ENCODE measurements at places on chromosomes 1 and 21. TPM values are rescaled to one million over a fixed set of nuclear protein-coding genes. Genes with fewer than 3 reads are reported as not detected.

DNA sequence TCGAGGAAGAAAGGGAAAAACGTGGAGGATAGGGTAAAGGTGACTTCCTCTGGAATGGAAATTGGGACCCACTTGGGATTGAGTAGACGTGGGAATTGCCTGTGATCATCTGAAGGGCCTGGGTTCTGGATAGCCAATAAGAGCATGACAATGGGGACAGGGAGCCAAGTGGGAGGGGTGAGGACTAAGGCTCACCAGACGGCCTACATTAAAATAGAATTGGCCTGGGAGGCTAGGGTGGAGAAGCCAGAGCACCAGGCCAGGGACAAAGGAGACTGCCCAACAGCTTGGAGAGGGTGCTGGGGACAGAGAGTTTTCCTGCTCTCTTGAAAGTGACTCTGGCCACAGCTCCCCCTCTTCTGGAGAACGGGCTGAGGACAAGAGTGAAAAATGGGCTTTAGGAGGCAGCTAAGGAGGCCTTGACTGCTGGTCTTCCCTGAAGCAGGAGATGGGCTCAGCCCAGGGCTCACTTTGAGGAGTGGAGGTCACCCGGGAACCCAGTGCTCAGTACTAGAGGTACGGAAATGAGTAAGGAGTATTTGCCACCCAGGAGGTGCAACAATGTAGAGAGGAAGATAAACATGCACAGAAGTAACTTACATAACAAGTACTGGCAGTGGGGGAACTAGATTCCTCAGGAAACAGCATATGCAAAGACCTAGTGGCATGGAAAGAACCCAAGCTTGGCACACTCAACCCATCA, 18.8 kb downstream of the INKA2 start:
- peaks cover 22% of the 10 kb centered on the region for H3K36me3 ChIP-seq
- DNase-seq: no peak
- peak overlapping the region; percentile 44 for H3K27ac ChIP-seq
- peak overlapping the region; percentile 43 for H3K4me3 ChIP-seq

DNA sequence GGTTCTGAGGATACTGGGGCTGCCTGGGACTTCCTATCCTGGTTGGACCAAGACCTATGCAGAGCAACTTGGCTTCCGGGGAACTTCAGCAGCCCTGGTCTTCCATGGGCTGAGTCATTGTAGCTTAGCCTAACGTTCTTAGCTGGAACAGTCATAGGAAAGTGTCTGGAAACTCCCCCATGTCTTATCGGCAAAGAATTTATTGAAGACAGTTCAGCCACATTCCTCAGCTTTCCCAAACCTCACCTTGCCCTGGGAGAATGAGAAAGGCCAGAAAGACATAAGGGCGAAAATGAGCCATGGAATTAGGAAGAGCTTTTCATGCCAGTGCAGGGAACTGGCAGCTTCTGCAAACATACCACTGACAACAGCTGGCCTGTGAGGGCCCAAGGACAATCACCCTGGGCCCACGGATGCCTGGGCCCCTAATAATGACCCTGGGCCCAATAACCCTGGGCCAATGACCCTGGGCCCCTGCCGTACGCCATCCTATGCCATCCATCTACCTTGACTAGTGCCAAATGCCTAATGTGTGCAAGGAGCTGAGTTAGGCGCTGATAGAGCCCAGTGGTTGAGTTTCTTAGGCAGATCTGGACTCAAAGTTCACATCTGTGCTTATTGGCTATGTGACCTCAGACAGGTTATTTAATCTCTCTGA, 114.4 kb upstream of the GADD45A start:
- H3K4me3 ChIP-seq: no peak overlapping the region
- DNase-seq: no peak
- H3K4me1 ChIP-seq: no peaks in the 10 kb centered on the region
- H3K27me3 ChIP-seq: peaks cover 4% of the 10 kb centered on the region
- no peak overlapping the region for H3K27ac ChIP-seq

GRCh38 chr1:205458777-205459566, 3.1 kb upstream of the BLACAT1 start:
- H3K36me3 ChIP-seq: no peaks in the 10 kb centered on the region
- peak; percentile 80 for DNase-seq
- H3K27me3 ChIP-seq: peaks cover 13% of the 10 kb centered on the region
- peaks cover 14% of the 10 kb centered on the region for H3K4me1 ChIP-seq
- no peak overlapping the region for H3K4me3 ChIP-seq

The CCDC27 gene
- not detected for total RNA-seq

DNA sequence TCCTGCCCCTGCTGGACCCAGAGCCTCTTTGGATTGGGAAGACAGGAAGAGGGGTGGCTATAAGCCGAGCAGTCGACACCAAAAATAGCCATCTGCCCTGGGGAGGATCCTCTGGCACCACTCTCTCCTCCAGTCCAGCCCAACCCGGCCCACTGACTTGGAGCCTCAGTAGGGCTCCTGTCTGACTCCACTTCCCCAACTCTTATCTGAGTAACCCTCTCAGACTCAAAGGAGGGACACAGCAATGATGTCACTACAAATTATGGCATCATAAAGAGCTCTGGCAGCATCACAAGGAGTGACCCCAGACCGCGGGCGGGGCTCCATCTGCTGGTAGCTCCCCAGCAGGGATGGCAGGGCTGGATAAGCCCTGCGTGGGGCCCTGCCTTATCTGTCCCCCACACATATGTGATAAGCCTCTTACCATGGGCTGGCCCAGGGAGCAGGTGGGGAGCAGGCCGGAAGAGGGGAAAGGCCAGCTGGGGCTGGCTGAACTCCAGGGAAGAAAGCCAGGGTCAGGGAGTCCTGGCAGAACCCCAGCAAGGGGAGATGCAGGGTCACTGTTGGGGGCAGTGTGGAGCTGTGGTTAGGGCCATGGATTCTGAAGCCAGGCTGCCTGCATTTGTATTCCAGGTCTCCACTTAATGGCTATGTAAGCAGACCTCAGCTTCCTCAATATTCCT, 4.6 kb upstream of the SLC6A9 start:
- H3K4me3 ChIP-seq: no peak overlapping the region
- no peak overlapping the region for H3K27ac ChIP-seq
- H3K27me3 ChIP-seq: peaks cover 11% of the 10 kb centered on the region
- DNase-seq: no peak
- H3K36me3 ChIP-seq: no peaks in the 10 kb centered on the region

GRCh38 chr1:29324771-29325351, 88.5 kb downstream of the PTPRU start:
- no peak overlapping the region for H3K27ac ChIP-seq
- H3K27me3 ChIP-seq: peaks cover 13% of the 10 kb centered on the region
- H3K36me3 ChIP-seq: peaks cover 10% of the 10 kb centered on the region
- peak overlapping the region; percentile 32 for H3K4me3 ChIP-seq
- DNase-seq: peak; percentile 38

The VSIG8 gene
- not detected for total RNA-seq

The B3GALT5 gene
- 7.3 TPM for total RNA-seq

GRCh38 chr1:53636621-53637171, 102.3 kb downstream of the GLIS1 start:
- H3K4me3 ChIP-seq: no peak overlapping the region
- DNase-seq: no peak
- no peaks in the 10 kb centered on the region for H3K36me3 ChIP-seq
- H3K27me3 ChIP-seq: peaks cover 4% of the 10 kb centered on the region
- H3K27ac ChIP-seq: no peak overlapping the region

- no peak for DNase-seq
- H3K36me3 ChIP-seq: peaks cover 44% of the 10 kb centered on the region
- H3K27ac ChIP-seq: no peak overlapping the region
- peaks cover 1% of the 10 kb centered on the region for H3K27me3 ChIP-seq
Measured at GRCh38 chr1:227285745-227286144, 32.5 kb downstream of the CDC42BPA start.

DNA sequence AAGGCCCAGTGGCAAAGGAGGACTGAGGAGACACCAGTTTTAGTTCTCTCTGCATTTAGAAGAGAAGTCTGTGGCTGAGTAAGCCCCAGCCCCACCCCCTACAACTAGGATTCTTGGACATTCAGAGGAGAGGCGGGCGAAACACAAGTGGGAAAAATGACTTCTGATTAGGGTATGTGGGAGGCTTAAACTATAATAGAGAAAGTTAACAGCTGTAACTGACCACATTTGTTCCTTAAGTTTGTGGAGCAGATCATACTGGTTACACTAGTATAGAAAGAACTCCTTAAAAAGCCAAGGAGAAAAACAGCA, 11.2 kb upstream of the TRIM33 start:
- no peak for DNase-seq
- H3K27me3 ChIP-seq: no peaks in the 10 kb centered on the region
- H3K36me3 ChIP-seq: no peaks in the 10 kb centered on the region
- H3K4me3 ChIP-seq: no peak overlapping the region
- H3K27ac ChIP-seq: no peak overlapping the region

DNA sequence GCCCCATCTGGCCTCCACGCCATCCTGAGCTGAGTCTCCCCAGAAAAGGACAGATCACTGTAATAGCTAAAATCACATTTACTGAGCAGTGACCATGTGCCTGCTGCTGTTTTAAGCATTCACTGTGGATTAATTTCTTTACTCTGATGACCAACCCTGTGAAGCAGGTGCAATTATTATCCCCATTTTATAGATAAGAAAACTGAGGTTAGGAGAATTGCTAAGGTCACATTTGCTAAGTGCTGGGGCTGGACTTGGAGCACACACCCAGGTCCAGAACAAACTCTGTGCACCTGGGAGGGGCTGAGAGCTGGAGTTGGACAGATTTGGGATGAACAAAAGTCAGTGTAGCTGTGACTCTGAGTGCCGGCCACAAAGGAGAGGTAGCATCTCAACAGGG, 58.0 kb downstream of the SDC3 start:
- H3K4me1 ChIP-seq: peaks cover 51% of the 10 kb centered on the region
- H3K4me3 ChIP-seq: no peak overlapping the region
- H3K27me3 ChIP-seq: peaks cover 14% of the 10 kb centered on the region
- no peaks in the 10 kb centered on the region for H3K36me3 ChIP-seq
- H3K27ac ChIP-seq: no peak overlapping the region

DNA sequence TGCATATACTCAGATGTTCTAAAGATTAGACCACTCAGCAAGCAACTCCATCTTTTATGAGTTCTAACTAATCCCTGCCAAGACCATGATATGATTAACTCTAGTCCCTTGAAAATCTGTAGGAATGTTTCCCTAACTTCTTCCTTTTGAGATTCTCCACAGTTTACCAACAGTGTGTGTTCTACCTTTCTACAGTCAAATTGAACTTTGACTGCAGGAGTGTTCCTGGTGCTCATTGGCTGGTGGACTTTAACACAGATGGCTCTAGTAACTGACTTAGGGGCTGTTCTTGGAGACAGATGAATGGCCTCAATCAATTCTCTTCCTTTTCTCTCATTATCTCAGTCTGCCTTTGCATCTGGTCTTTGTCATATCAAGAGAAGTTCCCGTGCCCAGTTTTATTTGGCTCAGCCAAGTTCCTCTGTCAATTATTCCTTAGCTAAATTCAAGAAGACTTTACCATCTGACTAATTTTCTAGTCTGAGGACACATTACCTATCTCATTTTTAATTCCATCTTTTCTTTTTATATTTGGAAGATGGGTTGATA, 643.9 kb upstream of the CAMK1G start:
- no peaks in the 10 kb centered on the region for H3K27me3 ChIP-seq
- no peak overlapping the region for H3K4me3 ChIP-seq
- peaks cover 5% of the 10 kb centered on the region for H3K4me1 ChIP-seq
- DNase-seq: no peak
- no peak overlapping the region for H3K27ac ChIP-seq

DNA sequence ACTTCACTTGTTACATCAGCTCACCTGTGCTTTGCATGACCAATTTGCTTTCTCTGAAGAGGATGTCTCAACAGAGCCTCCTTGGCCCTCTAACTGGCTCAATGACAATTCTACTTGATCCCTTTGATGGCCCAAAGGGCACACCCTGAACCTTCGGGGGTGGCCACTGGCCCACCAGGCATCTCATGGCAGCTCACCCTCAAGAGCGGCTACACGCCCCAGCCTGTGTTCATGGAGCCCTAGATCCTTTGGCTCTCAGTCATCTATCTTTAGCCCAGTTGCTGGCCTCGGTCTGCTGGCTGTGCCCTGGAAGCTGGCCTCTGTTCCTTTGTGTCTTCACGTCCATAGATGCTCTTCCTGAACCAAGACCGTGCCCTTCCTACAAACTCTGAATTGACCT, 476.7 kb downstream of the NPHP4 start:
- H3K36me3 ChIP-seq: no peaks in the 10 kb centered on the region
- no peak for DNase-seq
- peaks cover 8% of the 10 kb centered on the region for H3K27me3 ChIP-seq
- H3K27ac ChIP-seq: no peak overlapping the region

DNA sequence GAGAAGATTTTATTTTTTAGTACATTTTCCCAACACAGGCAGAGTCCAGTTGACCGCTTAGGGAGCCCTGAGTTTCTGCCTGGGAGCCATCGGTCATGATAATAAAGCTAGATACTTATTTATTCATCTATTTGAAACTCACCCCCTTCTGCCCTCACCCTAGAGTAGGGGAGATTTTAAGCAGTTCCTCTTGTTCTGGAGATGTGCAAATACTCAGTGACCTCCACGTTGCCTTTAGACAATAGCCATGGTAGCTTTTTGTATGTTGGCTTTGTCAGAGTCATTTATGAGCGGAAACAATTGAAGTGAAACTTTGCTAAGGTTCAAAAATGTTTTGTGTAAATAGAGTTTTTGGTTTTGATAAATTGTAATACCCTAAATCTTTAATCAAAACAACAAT, 45.7 kb upstream of the PLPPR4 start:
- no peak overlapping the region for H3K27ac ChIP-seq
- H3K36me3 ChIP-seq: no peaks in the 10 kb centered on the region
- no peaks in the 10 kb centered on the region for H3K27me3 ChIP-seq
- no peaks in the 10 kb centered on the region for H3K4me1 ChIP-seq
- DNase-seq: no peak

DNA sequence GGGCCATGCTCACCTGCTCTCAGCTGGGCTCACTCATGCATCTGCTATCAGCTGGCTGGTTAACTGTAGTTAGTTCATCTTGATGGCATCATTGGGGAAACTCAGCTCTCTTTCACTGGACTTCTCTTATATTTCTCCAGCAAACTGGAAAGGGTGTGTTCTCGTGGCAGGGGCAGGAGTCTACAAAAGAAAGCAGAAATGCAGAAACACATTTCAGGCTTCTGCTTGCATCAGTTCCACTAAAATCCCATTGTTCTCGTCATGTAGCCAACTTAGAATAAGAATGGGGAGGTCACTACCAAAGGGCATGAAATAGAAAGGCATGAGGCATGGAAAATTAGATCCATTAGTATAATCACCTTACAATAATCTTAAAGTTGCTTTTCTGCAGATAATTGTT, 207.3 kb downstream of the NRIP1 start:
- H3K36me3 ChIP-seq: peaks cover 12% of the 10 kb centered on the region
- peaks cover 6% of the 10 kb centered on the region for H3K27me3 ChIP-seq
- no peak for DNase-seq
- no peaks in the 10 kb centered on the region for H3K4me1 ChIP-seq
- H3K27ac ChIP-seq: no peak overlapping the region

DNA sequence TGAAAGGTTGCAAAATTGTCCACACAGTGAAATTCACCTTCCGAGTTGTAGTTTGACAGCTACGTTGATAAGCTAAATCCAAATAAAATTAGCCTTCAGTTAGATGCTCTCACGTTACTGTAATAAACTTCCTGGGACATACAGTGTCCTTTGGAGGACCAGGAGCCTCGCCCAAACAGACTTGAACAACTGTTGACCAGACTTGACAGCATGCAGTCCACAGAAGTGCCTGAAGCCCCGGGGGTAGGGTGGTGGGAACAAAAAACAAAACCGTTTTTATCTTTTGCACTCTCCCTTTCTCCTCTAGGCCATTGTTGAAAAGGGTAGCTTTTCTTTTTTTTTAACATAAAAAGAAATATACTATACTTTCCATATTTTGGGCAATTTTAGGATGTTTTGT, 172.8 kb upstream of the SAMSN1 start:
- no peaks in the 10 kb centered on the region for H3K27me3 ChIP-seq
- DNase-seq: no peak
- H3K4me1 ChIP-seq: peaks cover 5% of the 10 kb centered on the region
- no peak overlapping the region for H3K4me3 ChIP-seq

- no peak for DNase-seq
- H3K27ac ChIP-seq: no peak overlapping the region
- H3K36me3 ChIP-seq: peaks cover 45% of the 10 kb centered on the region
- no peak overlapping the region for H3K4me3 ChIP-seq
- peaks cover 32% of the 10 kb centered on the region for H3K4me1 ChIP-seq
Measured at GRCh38 chr1:116006486-116006964, 30.2 kb downstream of the SLC22A15 start.
